ENCODE measurements at places on chromosomes 2 and 18.

DNA sequence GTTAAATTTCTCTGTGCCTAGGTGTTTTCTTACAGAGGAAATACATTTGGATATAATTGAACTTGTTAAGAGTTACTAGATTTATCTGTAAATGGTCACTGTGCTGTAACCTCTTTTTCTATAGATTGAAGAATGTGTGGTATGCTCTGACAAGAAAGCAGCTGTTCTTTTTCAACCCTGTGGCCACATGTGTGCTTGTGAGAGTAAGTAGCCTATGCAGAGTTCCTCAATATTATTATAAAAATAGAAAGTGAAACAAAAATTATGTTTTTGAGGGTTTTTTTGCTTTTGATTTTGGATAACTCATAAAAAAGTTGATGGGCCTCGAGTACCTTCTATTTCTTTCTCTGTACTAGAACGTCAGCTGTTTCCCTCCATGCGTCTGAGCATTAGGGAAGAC, 112.4 kb downstream of the MIB1 start:
- no peak for DNase-seq

DNA sequence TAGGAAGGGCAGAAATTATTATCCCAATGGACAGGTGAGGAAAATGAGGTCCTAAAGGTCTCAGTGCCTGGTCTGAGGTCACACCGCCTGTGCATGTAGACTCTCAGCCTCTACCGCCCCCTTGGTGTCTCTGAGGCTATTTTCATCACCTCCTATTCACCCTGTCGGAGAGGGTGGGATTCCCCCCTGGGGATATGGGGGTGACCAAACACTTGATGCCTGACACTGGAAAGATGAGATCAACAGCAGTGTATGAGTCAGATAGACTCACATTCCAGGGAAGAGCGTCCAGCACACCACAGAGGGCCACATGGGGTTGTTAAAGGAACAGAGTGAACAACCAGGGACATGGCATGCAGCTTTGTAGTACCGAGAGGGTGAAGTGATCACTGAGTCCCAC, 199.7 kb downstream of the SMAD2 start:
- DNase-seq: no peak

- no peak for DNase-seq
Measured at GRCh38 chr18:30999887-31000628, 42.5 kb downstream of the DSC3 start.

GRCh38 chr2:10303181-10303693, 533 bp downstream of the HPCAL1 start:
- no peak for DNase-seq

DNA sequence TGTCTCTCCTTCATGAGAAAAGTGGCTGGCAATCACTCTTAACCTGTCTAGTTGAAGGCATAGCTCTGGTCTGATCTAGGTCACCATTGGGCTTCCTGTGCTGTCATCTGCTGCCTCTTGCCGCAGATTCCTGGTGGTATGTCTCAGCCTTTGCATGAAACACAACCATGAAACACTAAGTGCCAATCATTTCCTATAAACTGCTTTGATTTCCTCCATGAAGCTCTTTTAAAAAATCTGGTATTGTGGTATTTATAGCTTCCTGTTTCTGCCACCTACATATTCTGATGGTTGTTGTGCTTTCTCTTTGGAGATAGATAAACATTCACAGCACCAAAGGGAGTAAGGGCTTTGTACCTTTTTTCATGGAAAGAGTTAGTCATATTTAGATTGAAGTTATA, 120.0 kb upstream of the EPC2 start:
- DNase-seq: no peak

- no peak for DNase-seq
Measured at GRCh38 chr18:62329691-62330454, 4.8 kb downstream of the TNFRSF11A start.

DNA sequence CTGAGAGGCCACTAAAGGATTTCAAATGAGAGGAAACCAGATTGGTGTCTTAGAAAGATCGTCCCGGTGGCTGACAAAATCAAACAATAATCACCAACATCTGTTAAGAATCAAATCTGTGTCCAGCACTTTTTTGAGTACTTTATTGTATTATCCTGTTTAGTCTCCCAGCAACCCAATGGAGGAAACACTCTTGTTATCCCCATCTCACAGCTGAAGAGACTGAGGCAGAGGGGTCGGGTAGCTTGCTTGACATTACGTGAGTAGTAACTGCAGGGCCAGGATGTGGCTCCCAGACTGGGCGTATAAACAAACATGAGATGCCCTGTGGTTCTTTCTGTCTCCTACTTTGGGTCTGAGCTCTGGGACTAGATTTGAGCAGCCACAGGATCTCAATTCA, 76.0 kb downstream of the KLHL29 start:
- DNase-seq: no peak

DNA sequence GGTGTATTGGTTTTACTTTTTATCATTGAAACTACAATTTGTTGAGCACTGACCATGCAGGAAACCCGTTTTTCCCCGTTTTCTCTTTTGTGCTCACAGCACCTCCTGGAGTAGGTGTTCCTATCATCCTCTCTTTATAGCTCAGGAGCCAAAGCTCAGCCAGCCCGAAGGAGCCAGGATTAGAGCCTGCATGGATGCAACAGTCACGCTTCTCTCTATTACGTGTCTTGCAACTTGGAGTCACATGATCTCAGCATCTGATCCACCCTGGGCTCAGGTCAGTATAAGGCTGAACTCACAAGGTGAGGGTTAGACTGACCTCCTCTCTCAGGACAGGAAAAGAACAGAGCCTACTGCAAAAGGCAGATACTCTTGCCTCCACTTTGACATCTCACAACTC, 150.5 kb downstream of the MBP start:
- DNase-seq: no peak

DNA sequence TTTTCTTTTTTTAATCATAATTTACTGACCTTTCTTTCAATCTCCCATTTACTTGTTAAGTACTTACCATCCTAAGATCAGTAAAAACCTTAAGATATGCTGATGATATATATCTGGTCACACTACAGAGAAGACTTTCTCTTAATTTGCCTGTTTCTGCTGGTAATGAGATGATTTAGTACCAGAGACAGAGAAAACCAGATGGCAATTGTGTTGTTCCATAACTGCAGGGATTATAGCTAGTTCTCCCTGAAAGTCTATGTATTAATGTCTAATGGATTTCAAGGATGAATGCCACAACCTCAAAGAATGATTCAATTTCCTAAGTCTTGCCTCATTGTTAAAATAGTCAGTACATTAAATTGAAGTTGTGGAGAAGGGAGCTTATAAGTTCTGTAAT, 40.3 kb downstream of the SNTG2 start:
- DNase-seq: no peak

GRCh38 chr18:23337599-23338444, 115.3 kb upstream of the RIOK3 start:
- DNase-seq: no peak

- no peak for DNase-seq
Measured at GRCh38 chr2:122244598-122245229, 489.3 kb downstream of the TSN start.

GRCh38 chr2:106664669-106665068, 177.5 kb downstream of the CD8B2 start:
- no peak for DNase-seq

- DNase-seq: no peak
Measured at GRCh38 chr2:205066081-205066480, 520.8 kb downstream of the PARD3B start.

- DNase-seq: no peak
Measured at GRCh38 chr2:23402205-23402740, 17.3 kb downstream of the KLHL29 start.

- DNase-seq: peak; percentile 33
Measured at GRCh38 chr2:74849228-74849892, 15.4 kb downstream of the HK2 start.

- DNase-seq: no peak
Measured at GRCh38 chr2:1563943-1564891, 151.0 kb downstream of the TPO start.

DNA sequence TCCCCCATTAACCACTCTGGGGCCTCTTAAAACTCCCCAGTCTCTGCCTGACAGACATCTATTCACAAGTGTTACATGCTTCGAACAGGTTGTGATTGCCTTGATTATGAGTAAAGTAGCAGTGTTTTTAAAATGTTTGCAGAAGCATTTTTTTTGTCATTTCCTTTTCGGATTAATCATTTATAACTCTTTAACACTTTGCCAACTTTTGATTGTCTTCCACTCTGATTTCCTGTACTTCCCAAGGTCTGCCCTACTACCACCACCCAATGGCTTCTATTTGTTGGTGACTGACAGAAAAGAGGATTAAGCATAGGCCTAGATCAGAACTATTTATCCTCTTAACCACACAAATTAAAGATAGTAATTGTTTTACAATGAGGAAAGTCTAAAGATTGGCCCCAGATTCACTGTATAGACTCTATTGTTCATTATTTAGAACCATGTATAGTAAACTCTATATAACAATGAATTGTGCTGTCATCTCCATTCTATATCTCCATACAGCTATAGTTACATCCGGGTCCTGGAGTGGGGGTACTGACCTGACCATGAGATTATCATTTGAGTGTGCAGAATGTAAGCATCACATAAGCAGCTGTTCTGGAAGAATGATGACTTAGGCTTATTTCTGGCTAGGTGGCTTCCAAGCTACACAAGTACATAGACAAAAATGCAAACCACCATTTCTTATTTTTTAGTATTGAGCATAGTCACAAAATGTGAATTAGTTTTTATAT, 110.3 kb upstream of the RBMS1 start:
- DNase-seq: no peak

DNA sequence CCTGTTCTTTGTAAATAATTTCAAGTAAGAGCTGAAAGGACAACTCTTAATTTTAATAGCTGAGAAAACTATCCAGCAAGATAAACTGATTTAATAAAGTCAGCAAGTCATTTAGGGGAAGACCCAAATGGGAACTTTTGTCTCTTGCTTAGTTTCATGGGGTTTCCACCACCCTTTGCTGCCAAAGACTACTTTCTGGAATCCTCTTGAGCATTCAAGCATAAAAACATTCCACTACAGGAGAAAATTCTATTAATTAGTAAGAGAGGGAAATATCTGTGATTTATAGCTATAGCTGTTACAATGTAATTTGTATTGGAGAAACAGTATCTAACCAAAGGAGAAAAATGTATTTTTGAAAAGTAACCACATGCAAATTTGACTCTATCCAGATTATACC, 20.6 kb downstream of the EFEMP1 start:
- DNase-seq: no peak

- no peak for DNase-seq
Measured at GRCh38 chr2:52810460-52810859, 957.1 kb upstream of the CHAC2 start.

DNA sequence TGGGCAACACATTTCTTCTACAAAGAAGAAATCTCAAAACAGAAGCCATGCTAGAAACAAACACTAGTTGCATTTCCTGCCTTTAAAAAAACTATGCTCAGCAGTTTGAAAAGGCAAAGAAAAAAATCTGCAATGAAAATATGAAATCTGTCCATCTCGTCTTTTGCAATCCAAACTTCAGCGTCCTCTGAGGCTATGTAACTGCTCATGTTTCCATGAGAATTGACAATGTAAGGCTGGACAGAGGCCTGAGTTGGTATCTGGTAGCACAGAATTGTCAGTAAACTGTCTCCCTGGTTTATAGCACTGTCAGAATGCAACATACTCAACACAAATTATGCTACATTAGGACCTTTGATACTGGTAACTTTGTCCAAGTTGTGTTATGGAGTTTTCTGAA, 429.9 kb downstream of the ARHGAP15 start:
- DNase-seq: no peak

- DNase-seq: peak; percentile 44
Measured at GRCh38 chr2:144320491-144320890, 199.4 kb downstream of the ZEB2 start.

DNA sequence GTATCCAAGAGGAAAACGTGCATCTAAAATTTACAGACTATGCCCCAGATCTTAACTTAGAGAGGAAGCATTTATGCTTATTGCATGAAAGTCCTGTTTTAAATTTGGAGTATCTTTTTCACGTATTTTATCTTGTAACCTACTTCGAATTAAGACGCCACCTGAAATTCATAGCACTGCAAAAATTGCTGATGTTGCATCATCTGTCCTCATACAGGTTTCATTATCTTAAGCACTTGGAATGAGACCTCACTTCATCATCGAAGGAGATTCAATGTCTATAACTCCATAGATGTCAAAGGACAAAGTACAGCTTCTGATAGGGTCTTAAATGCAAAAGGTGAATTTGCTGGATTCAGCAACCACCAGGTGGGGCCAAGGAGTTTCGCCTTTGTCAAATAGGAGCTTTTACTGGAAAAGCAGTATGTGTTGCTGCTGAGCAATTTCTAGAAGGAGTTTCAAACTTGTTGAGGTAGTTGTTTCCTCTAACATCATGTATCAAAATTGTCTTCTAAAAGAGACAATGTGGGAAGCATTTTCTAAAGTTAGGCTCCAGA, 106.4 kb upstream of the CCDC85A start:
- no peak for DNase-seq

DNA sequence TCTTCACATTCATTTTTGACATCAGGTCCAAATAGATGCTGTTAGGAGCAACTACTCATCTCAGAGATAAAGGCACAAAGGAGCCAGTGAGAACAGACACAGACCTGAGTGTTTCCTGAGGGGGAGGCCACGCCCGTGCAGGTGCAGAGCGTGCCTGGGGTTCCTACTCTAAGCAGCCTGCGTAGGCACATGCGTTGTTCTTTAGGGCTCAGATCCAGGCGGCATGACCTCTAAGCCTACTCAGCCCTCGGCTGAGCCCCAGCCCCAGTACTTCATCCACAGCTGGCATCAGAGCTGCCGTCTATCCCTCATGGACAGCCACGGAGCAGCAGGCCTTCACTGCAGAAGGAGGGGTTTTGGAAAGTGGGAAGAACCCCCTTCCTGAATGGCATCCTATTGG, 54.9 kb upstream of the PXDN start:
- DNase-seq: no peak

GRCh38 chr2:33083699-33084387, 137.1 kb downstream of the LTBP1 start:
- no peak for DNase-seq

DNA sequence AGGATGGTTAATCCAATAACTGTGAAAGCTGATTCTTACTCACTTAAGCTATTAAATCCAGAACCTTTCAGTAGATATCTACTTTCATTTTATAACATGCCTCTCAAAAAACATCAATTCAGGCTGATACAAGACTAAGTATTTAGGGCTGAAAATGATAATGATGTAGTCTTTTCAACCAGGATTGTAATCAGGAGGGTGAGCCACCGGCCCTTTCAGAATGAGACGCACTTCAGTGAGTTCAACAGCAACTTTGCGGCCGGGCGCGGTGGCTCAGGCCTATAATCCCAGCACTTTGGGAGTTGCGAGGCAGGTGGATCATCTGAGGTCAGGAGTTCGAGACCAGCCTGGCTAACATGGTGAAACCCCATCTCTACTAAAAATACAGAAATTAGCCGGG, 30.4 kb downstream of the RBMS1 start:
- no peak for DNase-seq

- DNase-seq: no peak
Measured at GRCh38 chr2:240351826-240352426, 83.5 kb upstream of the GPC1 start.

DNA sequence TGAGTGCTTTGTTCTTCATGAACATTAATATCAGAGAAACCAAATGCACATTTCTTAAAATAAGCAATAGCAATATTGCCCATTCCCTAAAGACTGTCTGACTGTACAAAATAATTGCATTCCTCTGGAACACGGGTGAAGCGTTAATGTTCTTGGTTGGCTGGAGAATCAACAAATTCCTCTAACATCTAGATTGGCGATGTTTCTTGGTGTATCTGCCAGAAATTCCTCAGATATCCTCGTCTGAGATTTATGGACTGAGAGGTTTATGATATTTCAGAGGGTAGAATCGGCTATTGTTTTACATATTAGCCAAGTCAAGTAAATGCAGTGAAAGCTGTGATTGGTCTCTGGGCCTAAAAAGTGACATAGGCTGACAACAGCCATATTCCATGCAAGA, 27.1 kb upstream of the SPTBN1 start:
- no peak for DNase-seq

Data from stimulated activated CD8-positive, alpha-beta memory T cell treated with anti-CD3 and anti-CD28 coated beads, Interleukin-4, amount 100 ng/mL, for 1 hour (primary cell).